Tibial artery (tissue), 4 donors: ENCODE measurements at places on chromosomes 2 and 18.

- no peak for DNase-seq
- peak overlapping the region; percentile 83 for H3K27ac ChIP-seq
- peaks cover 6% of the 10 kb centered on the region for H3K36me3 ChIP-seq
- peak overlapping the region; percentile 77 for H3K4me3 ChIP-seq
- H3K4me1 ChIP-seq: peaks cover 26% of the 10 kb centered on the region
These were observed 937 bp upstream of the LANCL1 start for GRCh38 chr2:210477496-210477895.

DNA sequence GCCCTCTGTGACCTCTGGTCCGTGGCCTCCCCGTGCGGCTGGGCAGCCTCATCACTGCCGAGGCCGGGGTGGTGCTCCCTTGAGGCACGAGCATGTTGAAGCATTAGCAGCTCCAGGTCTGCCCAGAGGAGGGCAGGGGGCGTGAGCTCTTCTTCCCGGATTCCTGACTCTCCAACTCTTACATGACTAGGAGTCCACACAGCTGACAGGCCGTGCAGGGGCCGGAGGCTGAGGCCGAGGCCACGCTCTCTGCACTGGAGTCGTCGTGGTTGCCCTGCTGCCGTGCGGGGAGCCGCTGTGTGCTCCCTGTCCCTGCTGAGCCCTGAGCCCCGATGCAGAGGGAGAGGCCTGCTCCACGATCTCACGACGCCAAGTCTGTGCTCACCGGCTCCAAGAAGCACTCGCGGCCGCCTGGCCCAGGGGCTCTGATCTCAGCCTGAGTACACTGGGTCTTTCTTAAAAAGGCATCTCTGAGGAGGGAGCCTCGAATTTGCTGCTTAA is 19.4 kb upstream of the KCNG2 start:
- H3K27ac ChIP-seq: no peak overlapping the region
- no peaks in the 10 kb centered on the region for H3K36me3 ChIP-seq
- no peak for DNase-seq
- H3K27me3 ChIP-seq: no peaks in the 10 kb centered on the region

DNA sequence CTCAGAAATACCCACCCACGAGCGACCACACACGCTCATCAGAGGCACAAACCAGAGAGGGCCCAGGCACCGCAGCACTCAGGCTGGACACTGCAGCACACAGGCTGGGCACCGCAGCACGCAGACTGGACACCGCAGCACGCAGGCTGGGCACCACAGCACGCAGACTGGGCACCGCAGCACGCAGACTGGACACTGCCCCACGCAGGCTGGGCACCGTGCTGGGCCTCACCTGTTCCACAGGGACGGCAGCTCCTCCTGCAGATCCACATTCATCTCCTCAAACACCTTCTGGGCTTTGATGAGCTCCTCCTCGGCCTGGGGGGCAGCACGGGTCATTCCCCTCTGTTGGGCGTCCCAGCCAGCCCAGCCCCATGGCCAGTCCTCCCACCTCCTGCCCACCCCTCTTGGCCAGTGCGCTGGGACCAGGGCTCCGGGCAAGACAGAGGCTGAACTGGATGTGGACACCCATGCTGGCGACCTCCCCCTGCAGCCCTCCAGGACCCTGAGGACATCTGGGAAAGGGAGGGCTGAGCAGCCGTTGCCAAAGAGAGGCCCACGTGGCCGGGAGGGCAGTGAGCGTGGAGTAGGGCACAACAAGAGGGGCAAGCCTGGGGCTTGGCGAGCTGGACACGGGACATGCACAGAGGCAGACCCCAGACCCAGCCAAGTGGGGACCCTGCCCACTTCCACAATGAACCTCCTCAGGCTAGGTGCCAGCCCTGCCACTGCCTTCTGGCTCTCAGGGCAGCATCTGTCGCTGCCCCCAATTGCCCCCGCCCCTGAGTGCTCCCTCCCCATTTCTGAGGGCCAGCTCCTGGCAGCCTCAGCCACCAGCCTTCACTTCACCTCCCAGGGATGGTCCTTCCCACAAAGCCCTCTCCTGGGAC is 43.0 kb downstream of the BIN1 start:
- H3K36me3 ChIP-seq: no peaks in the 10 kb centered on the region
- peaks cover 15% of the 10 kb centered on the region for H3K4me1 ChIP-seq

DNA sequence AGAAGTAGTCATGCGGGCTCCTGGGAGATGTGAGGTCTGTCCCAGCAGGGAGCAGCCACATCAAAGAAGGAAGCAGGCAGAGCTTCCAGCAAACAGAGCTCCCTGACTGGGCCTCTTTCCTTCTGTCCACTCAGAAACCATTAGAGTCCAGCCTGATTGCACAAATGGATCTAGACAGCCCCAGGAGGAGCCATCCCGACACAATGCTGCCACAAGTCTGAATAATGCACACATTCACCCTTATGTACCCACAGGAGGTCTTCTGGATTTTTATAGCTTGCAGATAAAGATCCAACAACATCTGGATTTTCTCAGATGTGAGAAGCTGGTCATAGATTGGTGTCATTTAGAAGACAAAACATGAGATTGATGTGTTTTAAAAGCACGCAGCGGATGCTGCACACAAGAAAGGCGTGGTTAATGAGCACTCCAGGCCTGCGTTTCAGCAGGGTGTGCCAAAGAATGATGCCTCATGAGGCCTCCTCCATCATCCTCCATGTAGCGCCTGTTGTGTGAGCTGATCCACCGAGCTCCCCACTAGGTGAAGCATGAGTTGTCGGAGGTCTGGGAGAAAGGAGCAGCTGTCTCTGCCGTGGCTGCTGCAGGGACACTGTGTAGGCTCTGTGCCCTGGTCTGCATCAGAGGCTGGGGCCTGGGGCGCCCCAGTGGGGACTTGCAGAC is 60.6 kb downstream of the MTCL1 start:
- H3K36me3 ChIP-seq: no peaks in the 10 kb centered on the region
- H3K4me1 ChIP-seq: no peaks in the 10 kb centered on the region
- DNase-seq: no peak
- no peak overlapping the region for H3K4me3 ChIP-seq

GRCh38 chr2:88032070-88032702 is 15.8 kb upstream of the RNU2-63P start:
- H3K4me1 ChIP-seq: no peaks in the 10 kb centered on the region
- peaks cover 61% of the 10 kb centered on the region for H3K36me3 ChIP-seq
- no peak overlapping the region for H3K27ac ChIP-seq
- H3K4me3 ChIP-seq: no peak overlapping the region

GRCh38 chr2:205586626-205587025 is 95.7 kb upstream of the NRP2 start:
- no peak for DNase-seq
- no peaks in the 10 kb centered on the region for H3K4me1 ChIP-seq
- H3K27ac ChIP-seq: no peak overlapping the region
- H3K4me3 ChIP-seq: no peak overlapping the region
- no peaks in the 10 kb centered on the region for H3K27me3 ChIP-seq

DNA sequence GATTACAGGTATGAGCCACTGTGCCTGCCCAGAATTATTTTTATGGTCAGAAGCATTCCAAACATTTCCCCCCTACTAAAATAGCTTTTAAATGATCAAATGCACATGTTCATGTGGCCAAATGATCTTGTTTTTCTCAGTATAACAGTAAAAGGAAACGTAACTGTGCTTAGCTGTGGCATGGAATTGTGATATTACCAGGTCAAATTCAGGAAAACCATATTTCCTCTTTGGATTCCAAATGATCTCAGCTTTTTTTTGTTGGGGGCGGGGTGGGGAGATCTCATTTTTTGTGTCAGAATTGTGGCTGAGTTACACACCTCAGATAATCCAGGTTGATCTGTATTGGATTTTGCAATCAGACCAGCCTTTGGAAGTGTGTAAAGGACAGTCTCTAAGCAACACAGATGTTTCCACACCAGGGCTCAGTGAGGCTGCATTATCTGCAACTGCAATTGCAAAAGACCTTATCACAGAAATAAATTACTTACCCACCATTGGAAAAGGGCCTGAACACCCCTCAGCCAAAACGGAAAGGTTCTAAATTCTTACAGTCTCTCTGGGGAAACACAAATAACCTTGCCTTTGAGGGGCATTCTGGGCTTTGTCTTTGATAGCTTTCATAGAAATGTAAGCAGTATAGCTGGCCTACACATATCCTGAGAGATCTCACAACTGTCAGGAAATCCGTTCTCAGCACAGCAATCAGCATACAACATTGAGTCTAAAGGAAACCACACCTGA is 8.4 kb downstream of the CASP10 start:
- DNase-seq: no peak
- no peaks in the 10 kb centered on the region for H3K4me1 ChIP-seq
- no peaks in the 10 kb centered on the region for H3K27me3 ChIP-seq
- no peaks in the 10 kb centered on the region for H3K36me3 ChIP-seq
